ENCODE measurements at places on chromosomes 4 and X. TPM values are rescaled to one million over a fixed set of nuclear protein-coding genes. Genes with fewer than 3 reads are reported as not detected.

- DNase-seq = no peak
These were observed 53.0 kb downstream of the MAPK10 start for GRCh38 chr4:86306816-86307215.

Gene CT45A10
- total RNA-seq = not detected

DNA sequence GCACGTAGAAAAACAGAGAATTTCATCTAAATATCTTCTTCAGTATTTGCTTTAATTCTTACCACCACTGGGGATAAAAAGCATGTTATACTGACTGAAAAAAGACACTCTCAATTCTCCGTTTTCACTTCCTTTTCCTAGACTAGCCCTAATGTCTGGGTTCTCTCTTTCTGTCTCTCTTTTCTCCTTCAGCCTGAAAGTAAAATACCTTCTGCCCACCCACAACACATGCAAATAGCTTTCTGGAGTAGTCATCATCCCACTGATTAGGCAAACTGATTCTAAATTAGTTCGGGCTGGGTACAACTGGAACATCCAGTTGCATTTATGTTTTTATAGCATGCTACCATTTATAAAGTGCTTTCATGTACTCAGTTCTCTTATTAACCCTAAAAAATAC is 142.4 kb upstream of the ANKRD50 start:
- DNase-seq = no peak

DNA sequence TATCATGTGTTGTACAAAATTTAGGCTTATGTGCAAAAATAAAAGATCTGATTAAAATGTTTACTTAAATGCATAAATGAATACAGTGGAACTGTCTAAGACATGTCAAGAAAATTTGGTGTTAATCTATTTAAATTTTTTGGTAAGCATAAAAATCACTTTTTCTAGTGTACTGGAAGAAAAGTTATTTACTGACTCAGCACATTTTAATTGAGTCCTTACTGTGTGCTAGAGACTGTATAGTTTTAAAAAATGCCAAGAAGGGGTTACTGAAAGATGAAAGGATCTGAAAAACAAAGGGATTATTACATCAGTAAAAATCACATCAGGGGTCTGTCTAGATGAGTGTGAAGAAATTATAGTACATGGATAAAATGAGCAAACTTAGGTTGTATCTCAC is 60.6 kb downstream of the RAPGEF2 start:
- no peak for DNase-seq

All from kidney (tissue), 22 donors.